Stimulated activated CD8-positive, alpha-beta memory T cell treated with anti-CD3 and anti-CD28 coated beads, Interleukin-15, amount 100 ng/mL, for 4 hours (primary cell): ENCODE measurements at places on chromosomes 13 and 19.

GRCh38 chr19:9323557-9323918 lies 441 bp upstream of the ZNF559 start:
- DNase-seq: no peak

GRCh38 chr13:91813253-91813652 lies 414.8 kb downstream of the GPC5 start:
- DNase-seq: no peak

- DNase-seq: no peak
Measured at GRCh38 chr19:15249972-15250639, 17.9 kb upstream of the EPHX3 start.

DNA sequence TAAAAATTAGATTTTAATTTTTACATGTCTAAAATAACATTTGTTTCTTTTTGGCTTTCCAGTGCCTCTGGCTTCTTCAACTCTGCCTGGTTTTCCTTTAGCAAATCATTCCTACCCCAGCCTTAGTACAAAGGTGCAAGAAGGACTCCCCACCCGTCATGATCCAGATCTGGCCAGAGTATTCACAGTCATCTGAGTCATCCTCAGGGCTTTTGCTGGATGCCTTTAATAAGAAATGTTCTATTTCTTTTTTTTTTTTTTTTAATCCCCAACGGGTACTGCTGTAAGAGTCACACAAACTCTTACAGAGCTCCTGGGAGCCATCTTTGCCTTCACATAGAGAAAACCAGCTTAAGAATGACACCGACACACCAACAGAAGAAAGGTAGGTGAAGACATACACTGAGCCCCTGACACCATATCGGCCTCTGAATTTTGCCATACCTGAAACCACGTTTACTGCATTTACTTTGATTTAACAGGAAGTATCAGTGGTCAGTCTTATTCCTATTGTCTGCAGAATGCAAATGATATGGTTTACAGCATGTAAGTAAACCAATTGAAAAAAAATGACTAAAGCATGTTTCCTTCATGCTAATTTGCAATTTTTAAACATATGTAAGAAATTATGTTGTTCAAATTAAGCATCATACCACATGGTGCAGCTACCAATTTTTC lies 184.4 kb downstream of the NALCN start:
- no peak for DNase-seq

- DNase-seq: no peak
Measured at GRCh38 chr13:101522607-101523006, 70.1 kb downstream of the ITGBL1 start.

DNA sequence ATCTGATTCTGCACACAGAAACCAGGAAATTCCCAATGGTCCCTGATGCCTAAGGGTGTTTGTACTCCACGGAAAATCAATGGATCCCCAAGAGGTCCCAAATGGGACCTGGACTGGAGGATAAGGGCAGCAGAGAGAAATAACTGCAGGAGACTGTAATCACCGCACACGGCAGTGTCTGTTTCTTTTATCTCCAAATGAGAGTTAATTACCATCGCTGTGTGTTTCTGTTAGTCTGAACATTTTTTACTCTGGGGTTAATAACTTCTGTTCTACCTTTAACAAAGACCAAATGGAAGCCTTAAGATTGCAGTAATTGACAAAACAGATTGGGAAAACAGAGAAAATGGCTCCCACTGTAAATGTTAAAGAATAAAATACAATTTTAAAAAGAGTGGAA lies 320.9 kb downstream of the DCLK1 start:
- no peak for DNase-seq

DNA sequence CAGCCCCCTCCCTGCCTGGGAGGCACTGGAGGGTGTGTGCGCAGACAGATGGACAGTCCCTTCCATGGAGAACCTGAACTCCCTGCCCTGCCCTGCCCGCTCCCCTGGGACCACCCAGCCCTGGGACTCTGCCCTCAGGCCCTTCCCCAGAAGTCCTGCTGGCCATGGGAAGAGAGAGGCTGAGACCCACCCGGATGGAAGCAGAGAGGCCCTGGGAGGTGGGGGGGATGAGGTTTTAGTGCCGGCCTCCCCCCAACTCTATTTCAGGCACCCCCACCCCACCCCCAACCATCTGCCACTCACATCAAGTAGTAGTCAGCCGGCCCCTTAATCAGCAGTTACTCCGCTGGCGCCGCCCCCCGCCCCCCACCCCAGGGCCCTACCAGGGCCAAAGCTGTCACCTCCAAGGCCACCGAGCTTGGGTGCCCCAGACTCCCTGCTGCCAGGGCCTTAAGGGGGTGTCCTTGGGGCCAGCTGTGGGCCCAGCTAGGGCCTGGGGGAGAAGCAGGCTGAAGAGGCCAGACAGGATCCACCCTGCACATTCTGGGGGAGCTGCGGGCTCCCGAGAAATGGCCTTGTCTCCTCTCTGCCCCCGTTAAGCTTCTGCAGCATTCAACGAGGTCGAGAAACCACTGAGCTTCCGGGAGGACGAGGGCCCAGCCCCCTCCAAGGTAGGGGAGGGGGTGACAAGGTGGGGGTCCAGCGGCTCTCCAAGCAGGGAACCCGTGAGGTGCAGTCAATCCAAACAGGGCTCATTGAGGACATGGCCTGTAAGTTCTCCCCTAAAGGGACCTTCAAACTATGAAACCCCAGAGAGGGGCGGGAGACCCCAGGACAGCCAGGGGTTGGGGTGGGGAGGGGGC lies 17.4 kb downstream of the NMRK2 start:
- no peak for DNase-seq
